ENCODE measurements at places on chromosomes 11 and 22.

- peak; percentile 73 for DNase-seq
These were observed 427.9 kb upstream of the CCDC179 start for GRCh38 chr11:23288003-23288783.

GRCh38 chr22:46055911-46056545 lies 79.1 kb upstream of the WNT7B start:
- DNase-seq, result no peak

- no peak for DNase-seq
These were observed 627 bp downstream of the DNAJC4 start for GRCh38 chr11:64230985-64231365.

GRCh38 chr22:50444663-50445062 lies 30.2 kb downstream of the SBF1 start:
- no peak for DNase-seq

- DNase-seq, result no peak
These were observed 620 bp downstream of the OR4C16 start for GRCh38 chr11:55572548-55572947.

- DNase-seq, result no peak
These were observed 24.4 kb upstream of the OAF start for GRCh38 chr11:120186456-120186773.

DNA sequence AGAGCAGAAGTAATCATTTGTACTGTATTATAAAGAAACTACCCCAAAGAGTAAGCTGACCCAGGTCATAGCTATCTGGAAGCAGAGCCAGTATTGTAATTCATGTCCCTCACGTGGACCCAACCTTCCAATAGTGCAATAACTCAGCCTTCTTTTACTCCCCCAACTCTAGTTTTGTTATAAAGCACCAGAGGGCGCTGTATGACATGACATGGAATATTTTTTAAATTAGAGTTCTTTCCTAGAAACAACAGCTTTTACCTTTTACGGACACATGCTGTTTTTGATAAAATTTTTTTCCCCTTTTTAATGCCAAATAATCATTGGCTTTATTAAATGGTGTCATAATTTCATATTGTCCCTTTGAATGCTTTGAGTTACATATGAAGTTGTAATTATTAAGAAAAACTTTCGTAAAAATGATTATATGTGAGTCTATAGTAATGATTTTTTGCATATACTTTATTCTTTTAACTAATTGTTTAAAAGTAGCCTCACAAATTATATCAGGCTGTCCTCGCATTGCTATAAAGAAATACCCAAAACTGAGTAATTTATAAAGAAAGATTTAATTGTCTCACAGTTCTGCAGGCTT lies 76.9 kb downstream of the DKK3 start:
- no peak for DNase-seq

DNA sequence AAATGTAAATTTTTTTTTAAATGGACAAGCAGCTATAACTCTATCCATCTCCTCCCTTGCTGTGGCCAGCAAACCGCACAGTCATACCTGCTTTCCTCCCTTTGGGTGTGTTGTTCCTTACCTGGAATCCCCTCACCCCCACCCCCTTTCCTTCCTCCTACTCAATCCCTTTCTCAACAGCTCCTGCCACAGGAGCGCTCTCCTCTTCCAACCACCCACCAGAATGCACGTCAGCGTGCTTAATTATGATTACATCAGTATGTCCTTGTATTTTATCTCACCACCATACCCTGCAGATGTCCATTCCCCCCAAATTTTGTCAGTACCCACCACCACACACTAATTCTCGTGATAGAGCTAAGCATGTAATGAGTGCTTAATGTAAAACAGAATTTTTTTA lies 60.9 kb upstream of the LMO2 start:
- DNase-seq, result no peak

DNA sequence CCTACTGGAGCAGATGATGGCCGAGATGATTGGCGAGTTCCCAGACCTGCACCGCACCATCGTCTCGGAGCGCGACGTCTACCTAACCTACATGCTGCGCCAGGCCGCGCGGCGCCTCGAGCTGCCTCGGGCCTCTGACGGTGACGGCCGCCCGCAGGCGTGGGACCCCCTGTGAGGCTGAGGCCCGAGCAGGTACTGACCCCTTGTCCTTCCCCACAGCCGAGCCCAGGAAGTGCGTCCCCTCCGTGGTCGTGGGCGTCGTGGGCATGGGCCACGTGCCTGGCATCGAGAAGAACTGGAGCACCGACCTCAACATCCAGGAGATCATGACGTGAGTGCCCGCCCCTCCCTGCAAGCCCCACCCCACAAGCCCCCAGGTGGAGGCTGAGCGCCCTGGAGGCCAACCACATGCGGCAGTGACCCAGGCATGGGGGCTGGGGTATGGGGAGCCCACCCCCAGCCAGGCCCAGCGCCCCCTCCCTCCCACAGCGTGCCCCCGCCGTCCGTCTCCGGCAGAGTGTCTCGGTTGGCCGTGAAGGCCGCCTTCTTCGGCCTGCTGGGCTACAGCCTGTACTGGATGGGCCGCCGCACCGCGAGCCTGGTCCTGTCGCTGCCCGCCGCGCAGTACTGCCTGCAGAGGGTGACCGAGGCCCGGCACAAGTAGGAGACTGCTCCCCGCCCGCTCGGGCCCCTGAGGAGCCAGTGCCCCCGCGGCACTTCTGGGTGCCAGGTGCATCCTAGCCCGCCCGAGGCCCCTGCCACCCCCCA lies 2.8 kb upstream of the SELENOO start:
- no peak for DNase-seq

DNA sequence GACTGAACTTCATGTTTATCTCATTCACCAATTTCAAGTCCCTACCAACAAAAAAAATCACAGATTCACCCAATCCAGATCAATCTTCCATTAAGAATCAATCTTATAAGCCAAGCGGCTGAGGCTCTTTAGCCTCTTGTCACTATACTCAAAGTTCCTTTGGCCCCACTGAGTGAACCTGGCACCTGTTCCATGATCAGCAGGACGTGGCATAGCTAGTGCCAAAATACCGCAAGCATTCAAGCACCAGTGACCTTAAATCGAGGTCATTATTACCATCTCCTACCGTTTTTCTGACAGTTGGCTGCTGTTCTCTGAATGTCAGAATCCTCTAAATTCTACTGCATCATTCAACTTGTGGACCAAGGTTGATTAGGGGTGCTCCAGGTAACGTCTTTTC lies 141.2 kb downstream of the CADM1 start:
- no peak for DNase-seq

GRCh38 chr11:110711448-110711775 lies 825 bp downstream of the ARHGAP20 start:
- no peak for DNase-seq

DNA sequence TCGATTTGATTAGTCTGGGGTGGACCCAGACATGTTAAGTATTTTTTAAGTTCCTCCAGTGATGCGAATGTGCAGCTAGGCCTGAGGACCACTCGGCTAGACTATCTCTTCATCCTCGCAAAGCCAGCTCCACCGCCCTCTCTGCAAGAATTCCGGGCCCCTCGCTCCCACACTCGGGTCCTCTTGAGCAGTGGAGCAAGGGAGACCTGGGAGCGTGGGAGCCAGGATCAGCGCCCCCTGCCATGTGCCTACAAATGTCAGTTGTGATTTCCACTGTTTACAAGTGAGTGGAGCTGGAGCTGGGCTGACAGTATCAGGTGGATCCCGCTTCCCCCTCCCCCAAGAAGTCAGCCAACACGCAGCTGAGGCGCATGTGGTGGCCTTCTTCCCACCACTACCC lies 6.7 kb downstream of the B3GNT6 start:
- DNase-seq, result no peak

DNA sequence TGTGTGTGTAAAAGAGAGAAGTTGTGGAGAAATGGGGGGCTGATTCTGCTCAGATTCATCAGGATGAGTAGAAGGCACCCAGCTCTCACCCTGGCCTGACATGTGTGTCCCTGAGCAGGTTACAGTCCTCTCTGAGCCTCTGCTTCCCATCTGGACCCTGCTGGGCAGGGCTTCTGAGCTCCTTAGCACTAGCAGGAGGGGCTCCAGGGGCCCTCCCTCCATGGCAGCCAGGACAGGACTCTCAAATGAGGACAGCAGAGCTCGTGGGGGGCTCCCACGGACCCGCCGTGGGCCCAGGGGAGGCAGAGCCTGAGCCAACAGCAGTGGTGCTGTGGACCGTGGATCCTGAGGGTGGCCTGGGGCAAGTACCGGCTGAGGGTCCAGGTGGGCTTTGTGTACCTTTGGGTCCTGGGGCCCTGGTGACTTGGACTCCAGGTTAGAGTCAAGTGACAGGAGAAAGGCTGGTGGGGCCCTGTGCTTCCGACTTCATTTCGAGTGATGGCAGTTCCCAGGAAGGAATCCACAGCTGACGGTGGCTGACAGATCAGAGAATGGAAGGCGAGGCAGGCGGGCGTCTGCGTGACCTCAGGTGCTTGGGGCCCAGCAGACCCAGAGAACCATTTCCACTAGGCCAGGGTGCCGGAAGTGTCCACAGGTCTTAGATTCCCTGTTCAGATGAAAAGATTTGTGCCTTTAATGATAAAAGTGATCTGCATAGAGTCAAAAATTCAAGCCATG lies 21.9 kb downstream of the NEAT1 start:
- no peak for DNase-seq

Data from epithelial cell of prostate (primary cell).